ENCODE measurements at places on chromosomes 4 and X. TPM values are rescaled to one million over a fixed set of nuclear protein-coding genes. Genes with fewer than 3 reads are reported as not detected.

NDP gene
- 1.4 TPM for total RNA-seq

DNA sequence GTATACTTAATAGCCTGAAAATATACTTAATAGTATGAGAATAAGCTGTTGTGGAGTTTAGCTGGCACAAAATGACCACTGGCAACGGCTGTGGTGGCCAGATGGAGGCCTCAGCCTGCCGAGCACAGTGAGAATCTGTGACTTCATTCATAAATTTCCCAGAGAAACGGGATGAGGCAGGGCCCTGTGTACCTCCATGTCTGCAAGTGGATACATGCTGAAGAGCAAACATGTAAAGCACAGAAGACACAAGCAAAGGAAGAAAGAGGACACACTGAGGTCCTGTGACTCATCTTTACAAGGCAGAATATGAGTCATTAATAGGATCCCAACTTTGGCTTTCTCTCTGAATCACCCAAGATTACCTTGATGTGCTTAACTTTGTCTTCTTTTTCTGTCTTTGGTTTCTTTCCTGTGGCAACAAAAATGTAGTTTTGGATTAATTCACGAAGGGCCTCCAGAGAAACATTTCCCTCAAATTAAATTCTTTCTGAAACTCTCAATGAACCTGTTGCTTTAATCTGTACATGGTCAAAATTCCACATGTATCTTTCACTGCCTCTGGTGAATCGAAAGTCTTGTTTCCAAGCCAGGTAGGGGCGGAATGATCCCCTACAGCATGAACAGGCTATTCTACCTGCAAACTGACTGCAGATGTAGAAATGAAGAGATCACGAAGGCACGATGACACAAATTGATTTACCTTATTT, 56.4 kb downstream of the IRF2 start:
- peak; percentile 82 for ATAC-seq

DNA sequence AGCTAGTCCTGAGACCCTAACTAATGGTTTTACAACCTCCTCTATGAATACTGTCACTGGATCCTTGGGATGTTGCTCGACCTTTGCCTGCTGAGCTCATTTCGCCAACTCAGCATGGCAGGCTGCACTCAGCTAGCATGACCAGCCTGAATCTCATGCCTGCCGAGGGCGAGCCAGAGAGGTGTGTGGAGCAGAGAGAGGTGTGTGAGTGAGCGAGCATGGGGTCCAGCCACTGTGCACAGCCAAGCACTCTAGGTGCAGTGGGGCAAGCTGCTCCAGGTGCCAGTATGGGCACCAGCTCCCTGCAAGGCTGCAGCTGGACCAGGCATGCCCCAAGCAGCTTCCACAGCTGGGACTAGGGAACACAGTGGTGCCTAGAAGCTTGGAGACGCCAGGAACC, 410.9 kb downstream of the PCDH10 start:
- ATAC-seq: no peak

GRCh38 chr4:73127839-73128453, 58.4 kb upstream of the COX18 start:
- no peak for ATAC-seq

DNA sequence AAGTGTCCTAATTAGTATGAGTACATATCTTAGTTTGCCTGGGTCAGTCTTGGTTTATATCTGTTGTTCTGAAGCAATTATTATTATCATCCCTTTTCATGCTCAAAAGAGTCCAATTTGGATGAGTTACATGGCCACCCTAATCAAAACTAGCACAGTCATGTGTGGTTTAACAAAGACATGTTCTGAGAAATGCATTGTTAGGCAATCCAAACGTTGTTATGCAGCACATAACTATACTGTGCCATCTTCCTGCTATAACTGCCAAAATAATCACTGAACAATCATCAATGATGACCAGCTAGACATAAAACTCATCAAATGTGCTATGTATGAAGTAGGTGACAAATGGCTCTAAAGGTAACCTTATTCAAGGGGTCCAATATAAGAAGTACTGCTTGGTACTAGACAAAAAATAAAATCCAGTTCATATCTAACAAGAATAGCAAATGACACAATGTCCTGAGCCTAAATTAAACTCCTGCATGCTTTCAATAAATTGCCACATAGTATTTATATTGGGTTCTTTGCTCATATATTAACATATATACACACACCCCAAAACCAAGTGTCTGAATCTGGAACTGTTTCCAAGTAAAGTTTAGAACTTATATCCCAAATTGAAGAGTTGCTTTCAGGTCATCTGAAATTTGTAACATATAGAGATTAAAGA, 41.9 kb downstream of the CNOT6L start:
- no peak for ATAC-seq

- ATAC-seq: no peak
These were observed 680.6 kb downstream of the TECRL start for GRCh38 chr4:63728480-63729177.

APLN gene
- total RNA-seq: 1.2 TPM

DNA sequence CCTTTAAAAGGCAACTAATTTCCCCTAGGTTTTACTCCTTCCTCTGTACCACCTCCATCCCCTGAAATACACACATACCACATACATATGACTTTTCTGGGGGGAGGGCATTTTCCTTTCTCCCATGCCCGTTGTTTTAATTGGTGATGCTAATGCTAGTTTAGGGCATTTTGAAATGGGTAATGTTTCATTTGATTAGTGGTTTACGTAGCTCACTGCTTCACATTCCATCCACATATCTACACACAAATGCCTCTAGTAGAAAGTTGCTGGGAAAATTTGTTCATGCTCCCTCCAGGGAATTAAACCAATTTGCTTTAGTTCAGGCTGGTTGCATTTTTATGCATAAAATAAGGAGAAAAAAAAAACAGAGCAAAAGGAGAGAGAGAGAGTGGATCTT, 231.2 kb downstream of the FRAS1 start:
- no peak for ATAC-seq

CLGN gene
- 0.58 TPM for total RNA-seq

DNA sequence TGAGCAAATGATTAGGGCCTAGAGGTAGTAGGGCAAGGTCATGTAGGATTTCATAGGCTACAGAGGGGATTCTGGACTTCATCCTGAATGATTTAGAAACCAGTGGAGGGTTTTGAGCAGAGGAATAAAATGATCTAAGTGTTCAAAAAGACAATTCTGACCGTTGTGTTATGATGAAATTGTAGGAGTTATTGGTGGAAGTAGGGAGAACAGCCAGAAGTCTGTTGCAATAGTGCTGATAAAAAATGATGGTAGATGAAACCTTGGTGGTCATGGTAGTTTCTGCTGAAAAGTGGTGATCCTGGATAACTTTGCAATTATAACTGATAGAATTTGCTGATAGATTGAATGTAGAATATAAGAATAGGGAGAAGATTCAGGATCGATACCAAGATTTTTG, 60.2 kb downstream of the MID1IP1 start:
- ATAC-seq: no peak

DNA sequence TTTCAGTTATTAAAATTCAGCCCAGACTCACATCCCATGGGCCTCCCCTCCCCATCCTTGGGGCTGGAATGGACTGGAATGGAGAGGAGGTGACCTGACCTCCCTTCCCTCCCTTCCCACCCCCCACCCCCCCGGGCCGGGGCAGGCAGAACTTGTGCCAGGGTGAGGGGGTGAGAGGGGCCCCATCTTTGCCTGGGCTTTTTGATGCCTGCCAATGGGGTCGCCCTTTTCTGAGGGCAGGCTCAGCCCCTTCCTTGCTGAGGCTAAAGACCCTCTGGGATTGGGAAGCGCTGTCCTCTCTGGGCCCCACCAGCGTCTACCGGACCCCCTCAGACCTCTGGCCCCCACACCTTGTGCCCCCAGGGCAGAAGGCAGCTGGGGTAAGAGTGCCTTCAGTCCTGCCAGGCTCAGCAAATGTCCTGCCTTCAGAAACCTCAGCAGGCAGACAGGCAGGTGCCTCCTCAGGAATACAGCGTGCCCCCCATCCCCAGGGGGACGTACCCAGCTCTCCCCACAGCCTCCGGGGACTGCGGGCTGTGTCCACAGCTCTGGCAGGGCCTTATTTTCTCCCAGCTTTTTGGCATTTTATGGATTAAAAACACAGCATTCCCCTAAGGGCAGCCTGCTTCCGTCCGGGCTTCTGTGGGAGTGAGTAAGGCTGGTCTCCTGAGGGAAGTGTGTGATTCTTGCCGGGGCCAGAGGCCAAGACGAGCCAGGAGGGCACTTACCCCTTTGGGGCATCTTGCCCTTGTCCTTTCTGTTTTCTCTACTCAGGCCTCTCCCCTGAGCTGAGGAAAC, 12.6 kb upstream of the CCNQ start:
- ATAC-seq: no peak

DNA sequence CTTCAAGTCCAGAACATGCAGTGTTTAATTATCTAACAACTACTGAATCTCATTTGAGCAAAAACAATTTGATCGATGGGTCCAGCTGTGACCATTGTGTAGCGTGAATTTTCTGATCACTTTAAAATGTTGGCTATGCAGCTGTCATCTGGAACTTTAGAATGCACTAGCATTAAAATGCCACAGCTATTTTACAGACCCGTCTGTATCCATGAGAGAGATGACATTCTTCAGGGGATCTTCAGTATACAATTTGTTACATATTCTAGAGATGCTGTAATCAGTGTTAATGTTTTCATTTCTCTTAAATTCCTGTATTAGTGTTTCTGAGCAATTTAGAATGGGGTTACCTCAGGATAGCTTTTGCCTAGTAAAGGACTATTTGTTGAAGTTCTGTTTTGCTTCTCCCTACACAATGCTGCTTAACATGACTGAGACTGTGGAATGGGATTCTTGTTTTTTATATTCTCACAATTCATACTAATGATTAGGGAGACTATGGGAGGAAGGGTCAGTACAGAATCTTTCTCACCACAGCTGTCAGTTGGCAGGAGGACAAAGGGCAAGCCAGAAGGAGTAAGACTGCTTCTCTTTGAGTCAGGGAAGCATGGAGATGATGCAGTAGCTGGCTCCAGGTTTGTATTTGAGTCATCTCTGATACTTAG, 13.2 kb upstream of the CTSO start:
- peak; percentile 80 for ATAC-seq

DNA sequence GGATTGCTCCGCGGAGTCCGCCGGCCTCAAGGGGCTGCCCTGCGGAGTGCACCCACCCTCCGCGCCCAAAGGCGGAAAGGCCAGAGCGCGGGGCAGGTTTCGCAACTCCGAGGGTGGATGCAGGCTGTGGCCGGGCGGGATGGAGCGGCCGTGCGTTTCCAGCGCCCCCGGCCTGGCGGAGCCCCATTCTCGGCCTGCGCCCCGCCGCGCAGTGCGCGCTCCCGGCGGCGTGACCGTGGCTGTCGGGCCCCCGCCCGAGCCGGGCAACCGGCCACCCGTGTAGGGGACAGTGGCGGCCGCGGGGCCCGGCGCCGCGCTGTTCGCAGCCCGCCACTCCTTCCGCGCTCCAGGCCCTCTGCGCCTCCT, 331 bp downstream of the SETD7 start:
- ATAC-seq: peak; percentile 32

HNRNPDL gene
- total RNA-seq: 786 TPM

DNA sequence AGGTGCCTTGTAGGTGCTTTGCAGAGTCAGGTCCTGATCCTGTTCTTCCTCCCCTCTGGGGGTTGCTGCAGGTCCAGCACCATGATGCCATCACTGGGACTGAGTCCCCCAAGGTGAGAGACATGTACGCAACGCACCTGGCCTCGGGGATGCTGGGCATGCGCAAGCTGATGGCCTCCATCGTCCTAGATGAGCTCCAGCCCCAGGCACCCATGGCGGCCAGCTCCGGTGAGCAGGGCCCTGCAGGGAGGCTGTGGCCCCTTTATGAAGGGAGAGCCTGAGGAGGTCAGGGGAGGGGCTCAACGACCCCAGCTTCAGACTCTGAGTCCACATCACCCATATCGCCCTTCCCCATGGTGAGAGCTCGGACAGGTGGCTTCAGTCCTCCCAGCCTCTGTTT, 23.1 kb downstream of the MAN2B2 start:
- no peak for ATAC-seq

CSAG1 gene
- total RNA-seq: not detected

GRCh38 chrX:148146121-148146520, 165.0 kb downstream of the FMR1NB start:
- no peak for ATAC-seq

DNA sequence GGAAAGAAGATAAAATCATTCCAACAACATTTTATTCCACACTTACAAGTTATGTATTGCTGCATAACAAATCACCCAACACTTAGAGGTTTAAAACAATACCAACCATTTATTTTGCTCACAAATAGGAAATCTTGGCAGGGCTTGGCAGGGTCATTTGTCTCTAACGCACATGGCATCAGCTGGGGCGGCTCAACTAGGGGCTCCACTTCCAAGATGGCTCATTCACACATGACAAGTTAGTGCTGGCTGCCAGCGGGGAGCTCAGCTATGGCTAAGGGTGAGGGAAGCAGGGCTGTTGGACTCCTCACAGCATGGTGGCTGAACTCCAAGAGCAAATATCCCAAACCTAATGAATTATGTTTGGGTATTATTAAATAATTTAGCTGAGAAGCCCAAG, 377.0 kb downstream of the ZNF674 start:
- ATAC-seq: no peak

NPNT gene
- 0.29 TPM for total RNA-seq

GLRA2 gene
- 52.1 TPM for total RNA-seq

DNA sequence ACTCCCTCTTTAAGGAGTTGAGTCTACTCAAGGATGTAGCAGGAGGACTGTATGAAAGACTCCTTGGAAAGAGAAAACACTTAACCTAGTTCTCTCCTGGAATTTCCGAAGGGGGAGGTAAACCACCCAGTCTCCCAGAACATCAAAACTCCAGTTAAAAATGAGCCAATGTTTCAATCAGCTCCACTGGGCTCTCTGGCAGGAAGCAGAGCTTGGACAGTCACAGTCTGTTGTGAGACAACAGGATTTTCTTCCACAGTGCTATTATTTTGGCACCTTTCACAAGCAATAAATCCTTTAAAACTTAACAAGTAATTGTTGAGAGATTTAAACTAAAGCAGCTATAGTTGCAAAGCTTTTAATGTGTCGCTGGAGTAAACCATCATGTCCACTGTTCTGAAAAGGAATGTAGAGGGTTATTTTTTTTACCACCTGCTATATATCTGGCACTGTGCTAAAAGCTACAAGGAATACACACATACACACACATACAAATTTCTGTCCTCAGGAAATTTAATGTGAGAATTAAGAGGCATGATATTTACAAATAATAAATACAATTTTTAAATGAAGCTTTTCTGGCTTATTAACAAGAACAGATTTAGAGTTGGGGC, 229.2 kb upstream of the INTU start:
- ATAC-seq: no peak

DNA sequence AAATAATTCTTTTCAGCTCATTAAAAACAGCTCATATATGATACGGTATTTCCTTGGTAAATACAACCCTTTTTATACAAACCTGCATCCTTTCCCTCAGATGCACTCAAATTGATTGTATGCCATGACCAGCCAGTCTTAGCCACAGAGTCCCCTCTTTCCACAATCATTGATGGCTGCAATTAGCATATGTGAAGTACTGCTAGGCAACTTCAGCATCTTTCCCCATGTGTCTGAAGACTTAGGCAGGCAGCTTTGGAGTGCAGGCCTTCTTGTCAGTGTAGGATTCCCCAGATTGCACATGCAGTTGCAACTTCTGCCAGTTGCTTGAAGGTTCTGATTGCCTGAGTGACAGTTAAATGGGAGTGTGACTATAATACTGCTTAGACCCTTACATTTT, 15.6 kb upstream of the MBNL3 start:
- ATAC-seq: no peak

- ATAC-seq: no peak
These were observed 116.0 kb downstream of the PACRGL start for GRCh38 chr4:20816287-20816686.

PRR27 gene
- total RNA-seq: 0.86 TPM
